ENCODE measurements at places on chromosomes 11 and 22.
A peak's percentile ranks its signal among the peaks of the same experiment; 100 is the strongest.

DNA sequence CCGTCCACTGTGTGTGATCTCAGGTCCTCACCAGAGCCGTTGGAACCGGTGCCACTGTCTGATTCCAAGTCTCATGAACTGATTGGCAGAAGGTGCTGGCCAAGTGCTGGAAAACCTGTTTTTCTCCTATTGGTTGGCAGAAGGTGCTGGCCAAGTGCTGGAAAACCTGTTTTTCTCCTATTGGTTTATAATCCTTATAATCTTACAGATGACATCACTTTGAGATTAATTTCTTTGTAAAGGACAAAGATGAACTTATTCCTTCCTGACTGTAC lies 1106.3 kb downstream of the BRD1 start:
- no peak for DNase-seq

DNA sequence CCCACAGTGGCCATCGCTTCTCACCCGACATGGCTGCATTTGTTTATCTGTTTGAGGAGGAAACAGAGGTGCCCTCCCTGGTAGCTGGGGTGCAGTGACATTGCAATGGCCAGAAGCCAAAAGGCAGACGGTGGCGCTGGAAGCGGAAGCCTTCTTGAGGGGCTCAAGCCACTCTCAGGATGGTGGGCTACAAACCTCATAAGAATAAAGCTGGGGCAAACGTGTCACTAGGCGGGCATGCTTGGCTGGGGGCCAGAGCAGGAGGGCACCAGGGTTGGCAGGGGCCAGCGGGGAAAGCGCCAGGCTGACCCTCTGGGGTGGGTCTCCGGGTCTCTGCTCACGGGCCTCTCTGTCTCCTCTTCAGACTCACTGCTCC lies 12.6 kb downstream of the TNNT3 start:
- DNase-seq: no peak

GRCh38 chr11:9251311-9251710 lies 13.8 kb downstream of the DENND5A start:
- no peak for DNase-seq

GRCh38 chr11:115674937-115675544 lies 170.8 kb upstream of the CADM1 start:
- DNase-seq: no peak

DNA sequence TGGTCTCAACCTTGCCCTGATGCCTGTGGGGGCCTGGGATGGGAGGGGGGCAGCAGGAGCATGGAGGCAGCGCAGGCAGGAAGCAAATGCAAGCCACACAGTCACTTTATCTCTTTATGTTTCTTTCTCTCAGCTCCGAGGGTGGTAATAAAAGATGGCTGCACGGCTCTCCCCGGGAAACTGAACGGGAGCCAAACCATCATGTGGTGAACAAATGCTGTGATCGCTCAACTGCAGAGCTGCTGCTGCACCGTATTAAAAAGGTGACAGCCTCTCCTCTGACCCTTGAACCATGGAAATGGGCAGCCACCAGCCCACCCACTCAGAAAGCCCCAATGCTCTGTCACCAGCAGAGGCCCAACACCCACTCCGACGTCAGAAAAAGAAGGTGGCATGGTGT lies 110.0 kb downstream of the TIMP3 start:
- DNase-seq: no peak

DNA sequence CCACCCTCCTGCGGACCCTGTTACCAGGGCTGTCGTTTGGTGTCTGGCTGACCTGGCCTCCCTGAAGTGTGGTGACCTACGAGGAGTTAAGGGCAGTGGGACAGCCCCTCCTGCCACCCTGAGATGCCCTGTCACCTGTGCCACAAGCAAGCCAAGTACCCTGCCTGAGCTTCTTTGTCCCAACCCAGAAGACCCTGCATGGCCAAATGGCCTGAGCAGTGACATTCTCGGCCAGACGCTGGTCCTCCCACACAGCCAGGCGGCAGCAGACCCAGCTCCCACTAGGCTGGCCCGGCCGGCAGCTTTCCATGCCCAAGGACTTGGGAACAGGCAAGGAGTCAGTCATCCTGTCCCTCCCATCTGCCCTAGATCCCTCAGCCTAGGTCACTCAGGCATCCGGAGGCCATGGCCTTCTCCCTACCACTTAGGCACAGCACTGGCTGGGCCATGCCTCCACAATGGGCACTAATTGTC lies 7.6 kb downstream of the ARVCF start:
- DNase-seq: no peak

GRCh38 chr11:87076260-87076783 lies 38.6 kb downstream of the TMEM135 start:
- DNase-seq: no peak

DNA sequence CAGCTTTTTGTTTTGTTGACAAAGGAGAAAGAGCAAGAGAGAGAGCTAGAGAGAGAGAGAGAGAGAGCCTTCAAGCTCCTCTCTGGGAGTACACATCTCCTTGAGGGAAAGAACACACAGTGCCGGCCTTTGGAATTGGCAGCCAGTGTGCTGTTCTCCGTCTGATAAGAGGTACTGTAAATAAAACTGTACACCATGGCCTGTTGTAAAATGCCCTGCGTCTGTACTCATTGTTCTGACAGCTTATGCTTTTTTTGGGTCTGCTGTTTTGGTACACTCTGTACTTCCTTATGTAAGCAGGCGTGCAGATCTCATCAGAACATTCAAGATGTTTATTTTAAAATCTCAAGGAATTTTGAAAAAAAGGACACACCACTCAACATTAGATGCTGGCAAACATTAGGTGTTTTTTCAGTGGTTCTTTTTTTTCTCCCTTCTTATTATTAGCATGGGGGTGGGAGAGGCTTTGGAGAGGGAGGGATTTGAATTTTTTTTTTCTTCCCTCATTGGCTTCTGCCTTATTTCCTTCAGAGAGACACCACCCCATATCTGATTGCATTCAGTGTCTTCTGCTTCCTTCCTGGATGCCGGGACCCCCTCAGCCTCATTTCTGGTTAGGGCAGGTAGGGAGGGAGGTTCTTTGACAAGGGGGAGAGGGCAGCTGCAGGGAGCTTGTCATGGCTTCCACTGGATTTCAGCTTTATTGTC lies 116.8 kb upstream of the NNMT start:
- no peak for DNase-seq

DNA sequence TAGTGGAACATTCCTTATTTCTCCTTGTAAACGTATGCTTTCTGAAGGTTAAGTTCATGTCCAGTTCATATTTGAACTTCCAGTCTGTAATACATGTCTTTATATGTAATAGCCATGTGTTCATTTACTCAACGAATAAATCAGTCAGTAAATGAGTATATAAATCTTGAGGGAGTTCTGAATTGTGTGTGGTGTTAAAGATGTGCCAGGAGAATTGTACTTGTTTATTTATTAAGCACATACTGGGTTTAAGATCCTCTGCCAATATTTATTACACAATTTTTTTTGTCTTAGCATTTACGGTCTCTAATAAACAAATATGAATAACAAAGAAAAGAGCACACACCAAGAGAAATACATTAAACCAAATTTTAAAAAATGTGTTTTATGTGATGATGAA lies 26.5 kb upstream of the CLMP start:
- DNase-seq: no peak

- DNase-seq: no peak
These were observed 12.9 kb upstream of the JHY start for GRCh38 chr11:122869622-122870021.

- peak; percentile 13 for DNase-seq
These were observed 16.7 kb downstream of the TMPRSS13 start for GRCh38 chr11:117912497-117912896.

GRCh38 chr11:95257456-95257971 lies 26.5 kb upstream of the SESN3 start:
- no peak for DNase-seq

GRCh38 chr11:122248131-122248530 lies 132.1 kb upstream of the BLID start:
- no peak for DNase-seq

- DNase-seq: no peak
These were observed 17.5 kb upstream of the ARAP1 start for GRCh38 chr11:72769680-72770079.

GRCh38 chr11:80838153-80838552 lies 1397.3 kb upstream of the TENM4 start:
- DNase-seq: no peak

GRCh38 chr11:10633261-10633660 lies 60.3 kb downstream of the IRAG1 start:
- DNase-seq: no peak

GRCh38 chr11:120208001-120208441 lies 2.8 kb upstream of the OAF start:
- DNase-seq: no peak

DNA sequence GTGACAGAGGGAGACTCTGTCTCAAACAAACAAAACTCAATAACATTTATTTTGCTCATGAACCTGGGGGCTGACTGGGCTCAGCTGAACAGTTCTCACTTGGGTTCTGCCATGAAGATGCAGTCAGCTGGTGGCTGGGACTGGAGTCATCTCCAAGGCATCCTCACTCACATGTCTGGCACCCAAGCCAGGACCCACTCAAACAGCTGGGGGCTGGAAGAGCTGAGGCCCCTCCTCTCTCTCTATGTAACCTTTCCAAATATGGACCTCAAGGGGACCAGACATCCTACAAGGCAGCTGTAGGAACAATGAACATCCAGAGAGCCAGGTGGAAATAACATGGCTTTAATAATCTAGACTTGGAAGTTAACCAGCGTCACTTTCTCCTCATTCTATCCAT lies 16.8 kb downstream of the HSPA8 start:
- DNase-seq: no peak
